ENCODE measurements at places on chromosomes 7 and 10. TPM values are rescaled to one million over a fixed set of nuclear protein-coding genes. Genes with fewer than 3 reads are reported as not detected.

The SHTN1 gene
- 13.9 TPM for total RNA-seq

- no peak for DNase-seq
- H3K27ac ChIP-seq = no peak overlapping the region
- no peaks in the 10 kb centered on the region for H3K27me3 ChIP-seq
- no peaks in the 10 kb centered on the region for H3K36me3 ChIP-seq
These were observed 21.1 kb downstream of the FAM53B start for GRCh38 chr10:124722798-124723783.

- no peaks in the 10 kb centered on the region for H3K4me1 ChIP-seq
- H3K4me3 ChIP-seq = no peak overlapping the region
- no peak for DNase-seq
- no peaks in the 10 kb centered on the region for H3K36me3 ChIP-seq
These were observed 18.5 kb upstream of the EN2 start for GRCh38 chr7:155439311-155440017.

- H3K27ac ChIP-seq = no peak overlapping the region
- H3K4me1 ChIP-seq = peaks cover 11% of the 10 kb centered on the region
- no peaks in the 10 kb centered on the region for H3K27me3 ChIP-seq
- no peaks in the 10 kb centered on the region for H3K36me3 ChIP-seq
These were observed 33.9 kb downstream of the TSPAN14 start for GRCh38 chr10:80487791-80488538.

The OR2A7 gene
- 1.9 TPM for total RNA-seq

DNA sequence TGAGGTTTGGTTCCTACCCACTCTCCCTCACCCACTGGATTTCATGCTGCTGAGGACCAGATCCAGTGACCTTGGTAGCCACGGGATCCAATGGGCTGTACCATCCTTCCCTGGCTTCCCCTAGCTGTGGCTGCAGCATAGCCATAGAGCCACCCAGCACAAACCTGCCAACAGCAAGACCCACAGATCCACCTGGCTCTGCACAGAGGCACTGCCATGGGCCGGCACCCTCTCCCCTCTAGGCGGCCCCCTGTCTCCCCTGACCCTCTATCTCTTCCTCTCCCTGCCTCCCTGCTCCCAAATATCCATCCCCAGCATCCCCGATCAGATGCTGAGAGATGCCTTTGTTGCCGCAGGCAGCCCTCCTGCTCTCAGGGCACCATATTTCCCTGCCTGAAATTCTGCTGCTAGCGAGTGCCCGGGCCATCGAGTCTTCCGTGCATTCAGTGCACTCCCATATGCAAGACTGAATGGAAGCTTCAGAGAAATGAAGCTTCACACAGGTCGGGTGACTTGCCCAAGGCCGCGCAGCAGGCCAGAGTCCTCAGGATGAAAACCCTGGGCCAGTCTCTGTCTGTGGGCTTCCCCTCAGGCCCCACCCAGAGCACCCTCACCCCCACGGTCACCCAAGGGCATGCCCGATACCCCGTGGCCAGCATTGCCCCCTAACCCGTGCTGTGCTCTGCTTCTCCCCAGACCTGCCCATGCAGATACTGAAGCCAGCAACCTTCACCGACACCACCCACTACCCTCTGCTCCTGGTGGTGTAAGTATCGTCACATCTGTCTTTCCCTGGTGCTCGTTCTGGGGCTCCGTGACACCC lies 130.8 kb downstream of the PAXIP1 start:
- no peak for DNase-seq
- H3K4me3 ChIP-seq = no peak overlapping the region
- H3K27ac ChIP-seq = no peak overlapping the region
- H3K4me1 ChIP-seq = no peaks in the 10 kb centered on the region
- no peaks in the 10 kb centered on the region for H3K27me3 ChIP-seq

GRCh38 chr10:95339863-95340262 lies 49.1 kb upstream of the PDLIM1 start:
- H3K27me3 ChIP-seq = no peaks in the 10 kb centered on the region
- no peak overlapping the region for H3K4me3 ChIP-seq
- no peaks in the 10 kb centered on the region for H3K4me1 ChIP-seq
- DNase-seq = no peak
- H3K36me3 ChIP-seq = no peaks in the 10 kb centered on the region

GRCh38 chr10:106978756-106979155 lies 185.8 kb downstream of the SORCS1 start:
- no peaks in the 10 kb centered on the region for H3K4me1 ChIP-seq
- no peak overlapping the region for H3K27ac ChIP-seq
- no peak overlapping the region for H3K4me3 ChIP-seq
- H3K36me3 ChIP-seq = no peaks in the 10 kb centered on the region

- no peaks in the 10 kb centered on the region for H3K4me1 ChIP-seq
- H3K27me3 ChIP-seq = no peaks in the 10 kb centered on the region
- H3K36me3 ChIP-seq = no peaks in the 10 kb centered on the region
- H3K4me3 ChIP-seq = no peak overlapping the region
- H3K27ac ChIP-seq = no peak overlapping the region
These were observed 56.2 kb downstream of the CC2D2B start for GRCh38 chr10:95963991-95964389.

The CYP3A5 gene
- total RNA-seq = not detected

- no peaks in the 10 kb centered on the region for H3K4me1 ChIP-seq
- no peaks in the 10 kb centered on the region for H3K27me3 ChIP-seq
- no peak overlapping the region for H3K4me3 ChIP-seq
- H3K36me3 ChIP-seq = no peaks in the 10 kb centered on the region
These were observed 99.2 kb downstream of the PTPRN2 start for GRCh38 chr7:158488181-158488971.

The PTPRN2 gene
- total RNA-seq = 4.5 TPM

- H3K4me1 ChIP-seq = no peaks in the 10 kb centered on the region
- H3K36me3 ChIP-seq = no peaks in the 10 kb centered on the region
- no peak overlapping the region for H3K27ac ChIP-seq
- no peak for DNase-seq
- no peaks in the 10 kb centered on the region for H3K27me3 ChIP-seq
These were observed 96.5 kb downstream of the ARMH3 start for GRCh38 chr10:101959346-101959916.

GRCh38 chr10:45249978-45250693 lies 65.3 kb downstream of the OR13A1 start:
- peak; percentile 64 for DNase-seq
- H3K4me1 ChIP-seq = no peaks in the 10 kb centered on the region
- peak overlapping the region; percentile 32 for H3K4me3 ChIP-seq
- H3K27ac ChIP-seq = no peak overlapping the region
- no peaks in the 10 kb centered on the region for H3K36me3 ChIP-seq

The ZNF117 gene
- 13.0 TPM for total RNA-seq

The BAIAP2L1 gene
- total RNA-seq = 42.0 TPM

DNA sequence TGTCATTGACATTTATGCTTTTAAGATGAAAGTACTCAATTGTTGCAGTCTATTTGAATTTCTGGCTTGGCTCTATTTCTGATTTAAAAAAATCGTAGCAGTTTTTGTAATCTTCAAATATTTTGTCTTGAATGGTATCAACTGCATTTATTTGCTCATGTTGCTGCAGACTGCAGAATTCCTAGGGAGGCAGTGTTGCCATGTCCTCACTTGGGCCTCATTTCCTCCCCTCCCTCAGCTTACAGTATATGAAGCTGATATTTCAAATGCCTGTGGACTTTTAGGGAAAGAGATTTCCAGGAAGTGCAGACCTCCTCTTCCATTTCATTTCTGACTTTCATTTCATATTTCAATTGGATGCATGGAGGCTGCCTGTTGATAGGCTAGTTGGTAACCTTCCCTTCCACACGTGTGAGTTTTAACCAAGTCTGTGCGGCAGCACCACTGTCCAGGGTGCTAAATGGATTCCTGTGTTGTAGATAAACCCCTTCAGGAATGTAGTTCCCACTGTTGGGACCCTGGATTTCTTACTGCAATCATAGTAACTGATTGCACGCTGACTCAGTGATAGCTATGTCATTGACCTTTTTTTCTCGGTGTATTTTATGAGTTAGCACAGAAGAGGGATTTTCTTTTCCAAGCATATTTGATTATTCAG lies 17.5 kb downstream of the VPS50 start:
- H3K4me3 ChIP-seq = no peak overlapping the region
- H3K27ac ChIP-seq = no peak overlapping the region
- no peaks in the 10 kb centered on the region for H3K4me1 ChIP-seq
- H3K36me3 ChIP-seq = no peaks in the 10 kb centered on the region

GRCh38 chr10:17891435-17891834 lies 60.3 kb upstream of the SLC39A12 start:
- no peak overlapping the region for H3K27ac ChIP-seq
- no peaks in the 10 kb centered on the region for H3K36me3 ChIP-seq
- DNase-seq = no peak
- H3K4me3 ChIP-seq = no peak overlapping the region
- no peaks in the 10 kb centered on the region for H3K4me1 ChIP-seq
- no peaks in the 10 kb centered on the region for H3K27me3 ChIP-seq

The CAMK2B gene
- 0.15 TPM for total RNA-seq

The MCU gene
- total RNA-seq = 51.6 TPM

GRCh38 chr7:133313575-133313974 lies 60.7 kb downstream of the EXOC4 start:
- H3K4me1 ChIP-seq = no peaks in the 10 kb centered on the region
- no peak overlapping the region for H3K4me3 ChIP-seq
- no peaks in the 10 kb centered on the region for H3K27me3 ChIP-seq
- no peak overlapping the region for H3K27ac ChIP-seq
- no peaks in the 10 kb centered on the region for H3K36me3 ChIP-seq
- no peak for DNase-seq

The PIK3CG gene
- not detected for total RNA-seq

- H3K36me3 ChIP-seq = no peaks in the 10 kb centered on the region
- H3K27me3 ChIP-seq = no peaks in the 10 kb centered on the region
- peak; percentile 75 for DNase-seq
These were observed 94.2 kb upstream of the IGFBP3 start for GRCh38 chr7:46015107-46015868.

GRCh38 chr10:3057946-3058345 lies 9.4 kb upstream of the PFKP start:
- H3K27me3 ChIP-seq = no peaks in the 10 kb centered on the region
- H3K4me3 ChIP-seq = no peak overlapping the region
- no peaks in the 10 kb centered on the region for H3K36me3 ChIP-seq
- H3K4me1 ChIP-seq = peaks cover 3% of the 10 kb centered on the region

GRCh38 chr10:6607182-6607581 lies 27.1 kb upstream of the PRKCQ start:
- H3K27ac ChIP-seq = no peak overlapping the region
- no peaks in the 10 kb centered on the region for H3K36me3 ChIP-seq
- no peaks in the 10 kb centered on the region for H3K27me3 ChIP-seq
- DNase-seq = no peak

GRCh38 chr7:27697861-27698430 lies 35.3 kb upstream of the HIBADH start:
- DNase-seq = no peak
- H3K4me3 ChIP-seq = no peak overlapping the region
- no peaks in the 10 kb centered on the region for H3K4me1 ChIP-seq
- H3K27ac ChIP-seq = no peak overlapping the region
- no peaks in the 10 kb centered on the region for H3K27me3 ChIP-seq

The TUBB8 gene
- 1.5 TPM for total RNA-seq

- DNase-seq = no peak
- H3K36me3 ChIP-seq = no peaks in the 10 kb centered on the region
- H3K27me3 ChIP-seq = no peaks in the 10 kb centered on the region
- no peaks in the 10 kb centered on the region for H3K4me1 ChIP-seq
- no peak overlapping the region for H3K4me3 ChIP-seq
These were observed 101.0 kb downstream of the ZNF277 start for GRCh38 chr7:112307506-112307905.

GRCh38 chr10:113381981-113382509 lies 170.8 kb upstream of the HABP2 start:
- H3K4me1 ChIP-seq = no peaks in the 10 kb centered on the region
- H3K36me3 ChIP-seq = no peaks in the 10 kb centered on the region
- no peak overlapping the region for H3K4me3 ChIP-seq
- no peak overlapping the region for H3K27ac ChIP-seq
- H3K27me3 ChIP-seq = no peaks in the 10 kb centered on the region

DNA sequence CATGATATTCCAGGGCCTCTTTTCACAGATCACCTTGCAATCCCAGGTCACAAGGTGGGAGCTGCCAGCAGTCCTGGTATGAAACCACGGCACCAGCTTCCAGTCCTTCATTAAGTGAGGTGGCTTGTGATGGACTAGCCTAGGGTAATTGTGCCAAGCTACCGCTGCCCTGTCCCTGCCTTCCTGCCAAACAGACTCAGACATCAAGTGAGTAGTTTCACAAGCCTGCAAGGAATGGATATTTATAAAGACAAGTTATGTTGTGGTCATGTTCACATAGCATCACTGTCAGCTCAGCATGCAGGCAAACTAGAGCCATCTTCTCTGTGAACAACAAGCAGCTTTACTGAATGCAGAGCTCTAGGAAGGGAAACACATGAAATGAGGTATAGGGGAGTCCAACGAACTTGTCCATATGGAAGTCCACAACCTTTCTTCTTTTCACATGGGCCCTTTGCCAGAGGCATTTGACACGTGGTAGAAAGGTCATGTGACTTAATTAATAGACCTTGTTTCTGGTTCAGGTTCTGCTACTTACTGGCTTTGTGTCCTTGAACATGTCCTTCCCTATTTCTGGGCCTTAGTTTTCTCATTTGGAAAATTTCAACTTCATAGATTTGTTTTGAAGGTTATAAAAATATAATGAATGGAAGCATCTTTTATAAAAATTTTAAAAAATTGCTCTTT lies 1061.2 kb downstream of the KCNMA1 start:
- no peaks in the 10 kb centered on the region for H3K36me3 ChIP-seq
- H3K27ac ChIP-seq = no peak overlapping the region
- H3K27me3 ChIP-seq = no peaks in the 10 kb centered on the region
- no peak overlapping the region for H3K4me3 ChIP-seq

GRCh38 chr10:17235136-17235535 lies 7.1 kb downstream of the VIM start:
- H3K36me3 ChIP-seq = peaks cover 41% of the 10 kb centered on the region
- no peaks in the 10 kb centered on the region for H3K27me3 ChIP-seq
- H3K4me1 ChIP-seq = no peaks in the 10 kb centered on the region
- no peak overlapping the region for H3K4me3 ChIP-seq
- H3K27ac ChIP-seq = no peak overlapping the region

GRCh38 chr7:51369746-51370145 lies 53.1 kb upstream of the COBL start:
- H3K27ac ChIP-seq = no peak overlapping the region
- H3K27me3 ChIP-seq = no peaks in the 10 kb centered on the region
- H3K4me3 ChIP-seq = no peak overlapping the region
- no peaks in the 10 kb centered on the region for H3K36me3 ChIP-seq
- peaks cover 15% of the 10 kb centered on the region for H3K4me1 ChIP-seq

DNA sequence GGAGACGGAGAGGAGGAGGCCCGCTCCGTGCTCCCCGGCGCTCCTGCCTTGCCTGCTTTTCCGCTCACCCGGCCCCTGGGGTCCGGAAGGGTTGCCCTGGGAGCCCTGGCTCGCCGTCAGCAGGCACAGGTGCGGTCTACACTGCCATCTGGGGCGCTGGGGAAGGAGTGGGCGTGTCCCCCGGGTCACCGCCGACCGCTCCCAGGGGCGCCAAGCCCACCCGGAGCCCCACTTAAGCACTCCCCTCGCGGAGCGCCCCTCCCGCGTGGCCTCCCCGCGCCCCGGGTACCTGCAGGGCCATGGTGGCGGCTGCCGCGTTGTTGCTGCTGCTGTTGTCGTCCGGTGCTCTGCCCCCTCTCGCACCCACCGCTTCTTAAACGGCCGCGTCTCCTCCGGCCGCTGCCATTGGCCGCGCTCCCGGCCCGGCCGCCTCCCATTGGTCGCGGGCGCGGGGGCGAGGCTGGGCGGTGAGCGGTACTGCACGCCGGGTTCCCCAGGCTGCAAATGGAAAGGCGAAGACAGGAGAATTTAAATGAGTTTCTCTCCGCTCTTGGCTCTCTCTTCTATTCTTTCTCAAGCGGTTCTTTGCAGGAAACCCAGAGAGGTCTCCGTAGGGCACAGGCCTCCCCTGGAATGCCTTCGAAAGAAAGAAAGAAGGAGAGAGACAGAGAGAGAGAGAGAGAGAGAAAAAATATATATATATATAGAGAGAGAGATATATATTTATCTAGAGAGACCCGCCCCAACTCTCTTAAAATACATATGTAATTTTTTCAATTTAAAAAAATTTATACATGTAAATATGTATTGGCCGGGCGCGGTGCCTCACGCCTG lies at the start of gene ACBD7:
ACBD7 (minus strand) TSS at position 349 of the 834 bp plus-strand sequence; CDS start at position 301, 48 bp downstream.
- no peaks in the 10 kb centered on the region for H3K27me3 ChIP-seq
- peak within 1 kb of the TSS; percentile 39 for H3K27ac ChIP-seq
- DNase-seq = peak; percentile 65
- H3K4me3 ChIP-seq = peak within 1 kb of the TSS; percentile 69

The AGMO gene
- 0.22 TPM for total RNA-seq

Data from H1 (cell line).